Skeletal muscle tissue (tissue), 5 donors: ENCODE measurements at places on chromosomes 1 and 21. TPM values are rescaled to one million over a fixed set of nuclear protein-coding genes. Genes with fewer than 3 reads are reported as not detected.

SLC35D1 gene
- 7.8 TPM for total RNA-seq

NBPF20 gene
- total RNA-seq = 3.7 TPM

ARHGAP30 gene
- 4.2 TPM for total RNA-seq

TAL1 gene
- 3.1 TPM for total RNA-seq

TNNI3K gene
- total RNA-seq = 2.1 TPM

FAM43B gene
- 0.52 TPM for total RNA-seq

KHDC4 gene
- total RNA-seq = 26.6 TPM

OR2L5 gene
- total RNA-seq = not detected

INKA2 gene
- 20.4 TPM for total RNA-seq

PLEKHN1 gene
- not detected for total RNA-seq
